Stimulated activated CD8-positive, alpha-beta memory T cell treated with anti-CD3 and anti-CD28 coated beads, Interleukin-7, amount 100 ng/mL, for 1 hour (primary cell): ENCODE measurements at places on chromosomes 6 and 20.

- DNase-seq = no peak
Measured at GRCh38 chr6:44203955-44204354, 12.8 kb upstream of the MYMX start.

GRCh38 chr6:45872827-45873365, 142.8 kb downstream of the CLIC5 start:
- no peak for DNase-seq

- DNase-seq = no peak
Measured at GRCh38 chr20:55936209-55936595, 69.1 kb downstream of the CBLN4 start.

- DNase-seq = no peak
Measured at GRCh38 chr6:92479831-92480230, 939.5 kb downstream of the EPHA7 start.

- DNase-seq = no peak
Measured at GRCh38 chr6:41222513-41222912, 5.6 kb upstream of the TREML4 start.

- DNase-seq = no peak
Measured at GRCh38 chr6:170212956-170213636, 77.8 kb downstream of the DLL1 start.

DNA sequence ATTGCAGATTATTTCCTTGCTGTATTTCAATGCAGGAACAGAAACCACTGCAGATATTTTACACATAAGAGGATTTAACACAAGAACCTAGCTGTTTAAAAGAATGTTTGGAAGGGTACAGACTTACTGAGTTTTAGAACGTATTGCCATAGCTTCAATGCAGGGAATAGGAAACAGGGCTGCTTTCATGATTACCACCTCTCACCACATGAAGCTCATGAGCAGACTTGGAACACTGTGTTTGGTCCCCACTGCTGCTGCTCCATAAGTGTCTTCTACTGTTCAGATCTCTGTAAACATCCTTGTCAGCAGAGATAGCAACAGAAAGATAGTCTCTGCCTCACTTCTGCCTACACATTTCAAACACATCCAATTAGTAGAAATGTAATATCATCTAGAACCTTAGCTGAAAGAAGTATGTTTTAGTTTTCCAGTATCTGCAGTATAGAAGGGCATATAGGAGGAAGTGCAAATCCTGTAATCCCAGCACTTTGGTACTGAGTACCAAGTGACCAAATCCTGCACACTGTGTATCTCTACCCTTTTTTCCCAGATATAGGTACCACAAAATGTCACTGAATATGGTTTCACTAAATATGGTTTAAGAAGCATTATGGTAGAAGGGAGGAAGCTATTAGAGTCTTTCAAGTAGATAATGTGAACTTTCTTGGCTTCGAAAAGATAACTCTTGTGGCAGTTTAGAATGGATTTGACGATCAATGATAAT, 51.9 kb downstream of the STXBP5 start:
- DNase-seq = no peak

- no peak for DNase-seq
Measured at GRCh38 chr20:52331655-52332054, 140.1 kb upstream of the ZFP64 start.

DNA sequence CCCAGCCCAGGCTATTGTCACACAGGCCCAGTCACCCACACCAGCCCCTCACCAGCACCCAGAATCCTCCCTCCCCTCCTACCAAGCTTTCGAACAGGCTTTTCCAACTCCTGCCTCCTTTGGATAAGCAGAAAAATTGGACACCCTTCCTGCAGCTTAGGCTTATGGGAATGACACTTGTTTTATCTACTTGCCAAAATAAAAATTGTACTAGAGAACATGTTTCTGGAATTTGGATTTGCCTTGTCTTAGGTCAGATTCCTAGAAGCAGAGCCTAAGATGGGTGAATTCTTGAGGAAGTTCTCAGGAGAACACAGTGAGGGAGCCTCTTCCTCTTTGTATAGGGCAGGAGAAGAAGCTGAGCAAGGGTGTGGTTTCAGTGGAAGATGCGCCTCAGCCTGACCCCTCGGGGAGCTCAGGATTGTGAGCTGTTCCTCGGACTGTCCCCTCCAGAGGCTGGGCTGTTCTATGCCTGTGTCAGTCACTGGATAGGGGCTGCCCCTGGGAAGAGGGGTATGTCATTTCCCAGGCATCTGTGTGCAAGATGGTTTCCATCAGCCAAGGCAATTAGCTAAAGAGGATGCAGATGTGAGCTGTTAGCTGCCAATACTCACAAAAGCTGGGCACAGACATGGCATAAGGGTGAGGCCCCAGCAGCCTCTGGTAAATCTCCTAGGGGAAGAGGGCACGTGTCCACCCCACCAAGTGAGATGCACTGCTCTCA, 33.9 kb downstream of the ITPR3 start:
- no peak for DNase-seq

DNA sequence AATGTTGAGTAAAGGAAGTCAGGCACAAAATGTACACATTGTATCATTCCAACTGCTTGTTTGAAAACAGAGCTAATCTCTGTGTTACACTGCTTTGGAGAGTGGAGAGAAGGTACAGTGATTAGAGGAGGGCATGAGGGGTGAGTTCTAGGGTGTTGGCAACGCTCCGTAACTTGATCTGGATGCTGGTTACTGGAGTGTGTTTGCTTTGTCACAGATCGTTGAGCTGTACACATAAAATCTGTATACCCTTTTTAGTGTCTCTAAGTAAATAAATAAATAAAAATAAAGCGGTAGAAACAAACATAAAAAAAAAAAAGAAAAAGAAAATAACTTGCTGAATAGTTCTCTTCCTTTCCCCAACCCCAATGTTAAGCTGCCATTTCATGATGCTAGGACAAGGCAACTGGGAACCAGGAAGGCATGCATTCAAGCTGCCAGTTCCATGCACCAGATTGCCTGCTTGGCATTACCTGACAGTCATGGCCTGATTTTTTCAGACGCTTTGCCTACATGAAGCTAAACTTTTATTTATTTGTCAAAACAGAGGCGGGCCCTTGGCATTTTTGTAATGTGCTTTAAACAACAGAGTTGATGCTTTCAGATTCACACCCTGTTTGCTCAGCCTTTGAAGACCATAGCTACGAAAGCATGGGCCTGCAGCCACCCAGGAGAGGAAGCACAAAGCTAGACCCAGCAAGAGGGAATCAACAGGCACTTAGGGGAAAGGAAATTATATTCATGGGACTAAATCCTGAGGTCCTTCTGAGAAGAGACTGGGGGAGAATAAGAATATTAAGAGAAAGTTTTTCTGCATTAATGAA, 21.2 kb downstream of the TNFRSF21 start:
- no peak for DNase-seq

DNA sequence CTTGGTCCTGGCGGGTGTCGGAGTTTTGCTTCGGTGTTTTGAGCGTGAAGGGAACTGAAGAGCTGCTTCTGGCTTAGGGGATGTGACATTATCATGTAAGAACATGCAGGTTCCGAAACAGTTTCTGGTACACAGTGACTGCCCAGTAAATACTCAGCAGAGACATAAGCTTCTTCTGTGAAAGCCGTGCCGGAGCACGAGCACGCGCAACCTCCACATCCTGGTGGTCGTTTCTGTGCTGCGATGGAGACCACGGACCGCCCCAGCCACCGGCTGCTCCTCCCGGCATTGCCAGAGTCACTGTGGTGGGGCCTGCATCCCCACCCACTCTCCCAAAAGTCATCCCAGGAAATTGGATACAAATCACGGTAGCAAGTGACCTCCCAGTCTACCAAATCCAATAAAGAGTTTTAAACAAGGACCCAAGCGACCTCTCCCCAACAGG, 18.7 kb downstream of the KIF25 start:
- no peak for DNase-seq

DNA sequence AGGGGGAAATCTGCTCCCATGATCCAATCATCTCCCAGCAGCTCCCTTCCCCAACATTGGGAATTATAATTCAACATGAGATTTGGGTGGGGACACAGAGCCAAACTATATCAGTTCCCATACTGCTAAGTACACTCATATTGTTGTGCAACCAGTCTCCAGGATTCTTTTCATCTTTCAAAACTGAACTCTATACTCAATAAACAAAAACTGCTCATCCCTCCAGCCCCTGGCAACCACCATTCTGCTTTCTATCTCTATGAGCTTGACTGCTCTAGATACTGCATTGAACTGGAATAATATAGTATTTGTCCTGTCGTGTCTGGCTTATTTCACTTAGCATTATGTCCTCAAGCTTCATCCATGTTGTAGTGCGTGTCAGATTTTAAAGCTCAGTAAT, 42.9 kb downstream of the STX11 start:
- DNase-seq = no peak

DNA sequence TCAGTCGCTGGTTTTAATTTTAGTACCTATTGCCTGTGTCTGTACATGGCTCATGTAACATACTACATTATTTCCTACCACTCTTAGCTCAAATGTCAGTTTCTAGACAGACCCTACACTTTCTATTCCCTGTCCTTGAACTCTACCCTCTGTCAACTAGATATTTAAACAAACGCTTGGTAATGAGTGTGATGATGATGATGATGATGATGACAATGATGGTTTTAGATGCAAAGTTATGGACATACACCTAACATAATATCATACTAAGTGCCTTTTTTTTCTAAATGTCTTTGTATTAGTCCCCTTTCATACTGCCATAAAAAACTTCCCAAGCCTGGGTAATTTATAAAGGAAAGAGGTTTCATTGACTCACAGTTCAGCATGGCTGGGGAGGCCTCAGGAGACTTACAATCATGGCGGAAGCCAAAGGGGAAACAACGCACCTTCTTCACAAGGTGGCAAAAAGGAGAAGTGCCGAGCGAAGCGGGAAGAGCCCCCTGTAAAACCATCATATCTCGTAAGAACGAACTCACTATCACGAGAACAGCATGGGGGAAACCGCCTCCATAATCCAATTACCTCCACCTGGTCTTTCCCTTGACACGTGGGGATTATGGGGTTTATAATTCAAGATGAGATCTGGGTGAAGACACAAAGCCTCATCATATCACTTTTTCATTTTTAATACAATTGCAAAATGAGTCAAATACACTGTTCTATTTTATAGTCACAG, 87.1 kb downstream of the IBTK start:
- DNase-seq = no peak

DNA sequence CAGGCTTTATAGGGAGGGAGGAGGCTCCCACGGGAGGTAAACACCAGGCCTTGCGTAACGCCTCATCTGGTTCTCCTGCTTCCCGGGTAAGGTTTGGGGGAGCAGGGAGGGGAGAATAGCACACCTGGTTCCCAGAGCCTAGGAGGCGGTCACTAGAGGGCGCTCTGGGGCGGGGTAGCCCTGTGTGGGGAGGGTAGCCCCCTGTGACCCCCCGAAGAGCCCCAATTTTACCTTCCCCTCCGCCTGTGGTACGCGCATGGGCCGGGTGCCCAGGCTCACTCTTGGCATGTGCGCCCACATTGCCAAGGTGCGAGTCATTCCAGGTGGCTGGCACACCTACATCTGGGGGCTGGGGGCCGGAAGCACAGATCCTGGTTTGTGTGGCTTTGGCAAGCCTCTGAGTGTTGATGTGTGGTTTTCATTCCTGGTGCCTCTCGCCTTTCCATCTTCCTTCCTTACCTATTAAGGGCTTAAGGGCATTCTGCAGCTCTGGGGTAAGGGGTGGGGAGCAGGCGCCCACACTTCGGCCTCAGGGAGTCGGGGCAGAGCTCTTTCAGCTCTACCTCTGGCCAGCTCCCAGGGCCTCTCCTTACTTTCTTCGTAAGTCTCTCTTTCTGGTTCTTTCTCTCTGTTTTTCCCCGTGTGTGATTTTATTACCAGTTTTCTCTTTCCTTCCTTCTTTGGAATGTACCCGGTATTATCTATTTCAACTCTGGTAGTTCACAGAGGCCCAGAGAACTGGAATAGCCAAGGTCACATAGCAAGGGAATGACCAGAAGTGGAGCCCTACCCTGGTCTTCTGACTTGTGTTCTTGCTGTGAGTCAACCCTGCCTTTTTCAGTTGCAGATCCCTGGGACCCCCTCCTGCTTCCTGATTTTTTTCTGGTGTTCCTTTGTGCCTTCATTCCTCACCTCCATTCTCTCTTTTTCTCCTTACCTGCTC, 492 bp upstream of the RNF39 start:
- DNase-seq = no peak

- no peak for DNase-seq
Measured at GRCh38 chr20:18634501-18634900, 46.6 kb downstream of the DTD1 start.

GRCh38 chr6:66478705-66479104, 771.7 kb upstream of the EYS start:
- no peak for DNase-seq

- no peak for DNase-seq
Measured at GRCh38 chr6:11434565-11435326, 102.8 kb upstream of the TMEM170B start.

DNA sequence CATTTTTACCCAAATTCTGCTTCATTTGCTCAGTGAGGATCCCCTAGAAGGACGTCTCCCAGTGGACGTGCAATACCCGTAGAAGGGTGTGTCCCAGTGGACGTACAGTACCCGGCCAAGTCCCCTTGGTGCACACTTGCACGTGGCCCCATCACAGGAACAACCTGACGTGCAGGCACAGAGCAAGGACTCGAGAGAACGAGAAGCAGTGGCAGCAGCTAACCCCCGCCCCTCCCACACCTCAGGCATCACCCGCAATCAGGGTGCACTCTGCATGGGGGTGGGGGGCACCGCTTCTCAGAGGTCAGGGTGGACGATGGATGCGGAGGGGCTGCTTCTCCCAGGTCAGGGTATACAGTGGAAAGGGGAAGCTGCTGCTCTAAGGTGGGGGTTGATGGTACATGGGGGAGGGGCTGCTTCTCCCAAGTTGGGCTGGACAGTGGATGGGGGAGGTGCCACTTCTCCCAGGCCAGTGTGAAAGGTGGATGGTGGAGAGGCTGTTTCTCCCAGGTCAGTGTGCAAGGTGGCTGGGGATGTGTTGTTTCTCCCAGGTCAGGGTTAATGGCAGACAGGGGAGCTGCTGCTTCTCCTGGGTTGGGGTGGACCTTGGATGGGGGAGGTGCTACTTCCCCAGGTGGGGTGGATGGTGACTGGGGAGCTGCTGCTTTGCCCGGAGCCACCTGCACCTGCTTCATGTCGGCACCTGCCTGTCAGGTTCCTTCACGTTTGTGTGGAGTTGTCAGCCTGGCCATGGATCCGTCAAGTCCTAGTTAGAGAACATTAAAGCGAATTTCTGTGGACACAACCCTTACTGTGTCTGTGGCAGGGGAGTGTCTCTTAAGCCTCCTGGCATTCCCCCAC, 1.0 kb upstream of the THBS2 start:
- no peak for DNase-seq

GRCh38 chr20:9480066-9480465, 34.3 kb upstream of the LAMP5 start:
- DNase-seq = no peak

GRCh38 chr6:157493173-157493572, 112.2 kb downstream of the ZDHHC14 start:
- no peak for DNase-seq
